ENCODE measurements at places on chromosomes 1 and 21. TPM values are rescaled to one million over a fixed set of nuclear protein-coding genes. Genes with fewer than 3 reads are reported as not detected.

The EXOSC10 gene
- total RNA-seq: 69.6 TPM

The OR2L2 gene
- total RNA-seq: 3.7 TPM

The C4BPA gene
- not detected for total RNA-seq

The RNPC3 gene
- 62.0 TPM for total RNA-seq

The NTNG1 gene
- total RNA-seq: 10.9 TPM

The COL18A1 gene
- total RNA-seq: 28.5 TPM

The EXTL1 gene
- total RNA-seq: 24.8 TPM

The CYP4A22 gene
- total RNA-seq: 0.83 TPM

The OR10Z1 gene
- not detected for total RNA-seq

The ZBTB8A gene
- total RNA-seq: 2.1 TPM

The LAMC2 gene
- not detected for total RNA-seq

The FAM72B gene
- 0.98 TPM for total RNA-seq

The MTARC1 gene
- 14.7 TPM for total RNA-seq

The DHRS3 gene
- total RNA-seq: 33.6 TPM

Data from dorsolateral prefrontal cortex (tissue), 122 donors.